ENCODE measurements at places on chromosomes 7 and 10.
A peak's percentile ranks its signal among the peaks of the same experiment; 100 is the strongest.

- no peak for DNase-seq
Measured at GRCh38 chr10:97171001-97171400, 14.8 kb downstream of the SLIT1 start.

DNA sequence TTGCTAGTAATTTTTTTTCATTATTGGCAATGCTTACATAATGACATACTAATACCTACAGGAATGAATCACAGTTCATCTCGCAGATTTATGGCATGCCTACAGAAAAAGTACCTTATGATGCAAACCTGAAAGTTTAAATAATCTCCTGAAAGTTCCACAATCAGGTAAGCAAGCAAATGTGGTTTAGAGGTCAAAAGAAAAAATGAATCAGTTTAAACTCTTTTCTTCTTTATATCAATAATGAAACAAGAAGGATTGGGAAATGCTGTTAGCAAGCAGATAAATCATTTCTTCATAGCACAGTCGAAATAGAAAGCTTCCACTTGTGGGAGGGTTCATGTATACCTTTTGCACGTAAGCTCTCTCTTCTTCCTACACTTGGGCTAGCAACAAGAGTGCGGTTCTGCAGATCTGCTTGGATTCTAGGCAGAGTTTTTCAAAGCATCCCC, 53.7 kb upstream of the MTPN start:
- DNase-seq: no peak

- DNase-seq: no peak
Measured at GRCh38 chr10:5488272-5489161, 10.9 kb downstream of the CALML5 start.

DNA sequence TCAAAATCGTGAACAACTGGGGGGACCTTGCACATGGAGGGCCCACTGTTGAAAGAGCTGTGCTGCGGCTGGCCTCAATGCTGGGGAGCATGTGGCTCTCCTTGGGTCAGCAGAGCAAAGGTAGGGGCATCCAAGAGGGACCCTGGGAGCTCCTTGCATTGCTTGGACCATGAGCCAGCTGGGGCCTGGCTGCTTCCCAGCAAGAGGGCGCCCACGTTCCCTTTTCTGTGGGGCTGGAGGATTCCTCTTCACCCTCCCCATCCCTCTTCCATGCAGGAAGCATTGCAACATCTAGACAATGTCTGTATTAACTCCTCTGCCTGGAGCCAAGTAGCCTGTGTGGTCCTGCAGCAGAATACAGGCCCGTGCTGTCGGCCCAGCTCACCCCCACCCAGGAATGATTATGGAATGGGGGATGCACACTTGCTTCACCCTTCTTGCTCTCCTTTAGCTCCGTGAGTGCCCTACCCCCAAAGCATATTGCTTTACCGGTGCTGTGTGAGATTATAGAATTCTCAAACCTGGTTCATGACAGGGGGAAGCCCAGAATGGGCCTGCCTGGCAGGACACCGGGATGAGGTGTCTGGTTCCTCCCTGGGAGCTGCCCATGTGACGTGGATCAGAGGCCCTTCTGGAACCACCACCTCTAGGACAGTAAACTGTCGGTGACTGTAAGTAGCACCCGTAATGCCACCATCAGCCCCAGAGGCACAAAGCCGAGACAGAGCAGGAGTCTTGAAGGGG, 61.9 kb downstream of the SYPL1 start:
- DNase-seq: no peak

- DNase-seq: no peak
Measured at GRCh38 chr7:94584113-94584512, 71.8 kb downstream of the SGCE start.

DNA sequence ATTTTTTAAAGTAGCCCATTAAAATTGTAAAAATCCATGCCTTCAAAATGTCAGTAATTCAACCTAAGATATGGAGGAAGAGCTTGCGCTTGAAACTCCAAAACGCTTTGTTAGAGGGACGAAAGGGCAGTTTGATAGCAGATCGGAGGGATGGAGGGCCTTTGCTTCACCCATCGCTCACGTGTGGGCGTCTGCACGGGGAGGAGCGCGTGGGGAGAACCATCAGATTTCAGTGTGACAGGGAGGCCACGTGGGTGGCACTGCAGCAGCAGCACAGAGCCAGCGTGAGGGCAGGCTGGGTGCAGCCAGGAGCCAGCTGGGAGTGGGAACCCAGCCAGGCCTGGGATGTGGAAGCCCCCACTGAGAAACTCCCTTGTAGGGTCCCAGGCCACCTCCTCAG, 325.5 kb downstream of the PAXIP1 start:
- DNase-seq: no peak

- no peak for DNase-seq
Measured at GRCh38 chr7:116689790-116690259, 17.8 kb downstream of the MET start.

GRCh38 chr10:84951616-84952015, 623.2 kb downstream of the CCSER2 start:
- no peak for DNase-seq

DNA sequence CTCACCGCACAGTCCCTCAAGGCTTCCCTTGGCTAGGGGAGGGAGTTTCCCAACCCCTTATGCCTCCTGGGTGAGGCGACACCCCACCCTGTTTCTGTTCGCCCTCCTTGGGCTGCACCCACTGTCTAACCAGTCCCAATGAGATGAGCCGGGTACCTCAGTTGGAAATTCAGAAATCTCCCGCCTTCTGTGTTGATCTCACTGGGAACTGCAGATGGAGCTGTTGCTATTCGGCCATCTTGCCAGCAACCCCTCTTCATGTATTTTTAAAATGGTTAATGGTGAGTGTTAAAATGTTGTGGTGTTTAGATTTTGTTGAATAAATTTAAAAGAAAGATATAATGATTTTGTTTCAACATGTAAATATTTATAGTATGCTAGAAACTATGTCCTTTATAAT, 22.0 kb downstream of the UMAD1 start:
- DNase-seq: no peak

DNA sequence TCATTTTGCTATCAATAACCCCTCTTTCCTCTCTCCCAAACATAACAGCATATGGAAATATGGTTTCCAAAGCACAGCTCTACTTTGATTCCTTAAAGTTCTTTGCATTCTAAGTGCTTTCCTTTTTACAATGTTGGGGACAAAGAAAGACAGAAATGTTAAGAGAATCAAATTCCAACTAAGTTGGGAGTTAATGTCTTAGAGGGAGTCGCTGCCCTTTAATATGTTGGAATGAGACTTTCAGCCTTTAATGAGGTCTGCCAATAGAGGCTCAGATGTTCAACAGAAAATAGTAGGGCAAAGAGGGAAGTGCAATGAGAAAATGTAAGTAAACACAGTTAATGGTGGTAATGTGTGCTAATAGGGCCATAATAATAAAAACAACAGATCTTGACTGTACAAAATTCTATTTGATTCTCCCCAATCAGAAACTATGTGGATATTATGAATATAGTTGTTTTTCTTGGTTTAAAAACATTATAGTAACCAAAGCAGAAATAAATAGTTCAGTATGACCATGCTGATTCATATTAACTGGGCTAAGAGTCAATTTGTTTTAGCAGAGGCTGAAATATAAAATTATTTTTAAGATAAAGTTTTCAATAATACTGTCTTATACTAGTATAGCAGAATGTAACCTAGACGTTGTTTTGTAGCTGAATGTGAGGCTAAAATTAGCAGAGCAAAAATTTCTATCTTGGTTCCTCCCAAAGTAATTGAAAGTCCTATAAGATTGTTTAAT, 10.3 kb downstream of the HYCC1 start:
- no peak for DNase-seq

DNA sequence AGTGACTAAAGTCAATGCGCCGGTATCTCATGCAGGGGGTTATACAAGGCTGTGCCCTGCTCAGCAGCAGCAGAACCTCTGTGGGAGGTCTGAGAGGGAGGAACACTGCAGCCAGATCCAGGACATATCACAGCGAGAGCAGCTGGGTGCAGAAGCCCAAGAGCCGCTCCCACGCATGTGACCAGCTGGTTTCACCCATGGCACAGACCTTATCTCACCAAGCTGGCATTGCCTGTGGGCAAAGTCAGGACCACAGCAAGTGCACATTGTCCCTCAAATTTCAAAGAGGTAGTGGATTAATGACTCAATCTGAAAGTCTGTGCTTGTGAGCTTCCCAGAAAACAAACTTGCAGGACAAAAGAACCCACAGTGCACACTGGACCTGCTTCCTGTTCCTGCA, 31.6 kb upstream of the AKR1C1 start:
- no peak for DNase-seq

DNA sequence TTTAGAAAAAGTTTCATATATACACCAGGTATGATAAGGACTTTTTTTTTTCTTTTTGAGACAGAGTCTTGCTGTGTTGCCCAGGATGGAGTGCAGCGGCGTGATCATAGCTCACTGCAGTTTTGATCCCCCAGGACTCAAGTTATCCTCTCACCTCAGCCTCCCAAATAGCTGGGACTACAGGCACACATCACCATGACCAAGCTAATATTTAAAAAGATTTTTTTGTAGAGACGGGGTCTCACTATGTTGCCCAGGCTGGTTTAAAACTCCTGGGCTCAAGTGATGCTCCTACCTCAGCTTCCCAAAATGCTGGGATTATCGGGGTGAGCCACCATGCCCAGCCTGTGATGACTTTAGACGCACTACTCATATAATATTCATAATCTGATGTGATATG, 2.2 kb upstream of the PRKCQ start:
- DNase-seq: no peak

GRCh38 chr7:93310346-93310745, 78.2 kb downstream of the VPS50 start:
- no peak for DNase-seq

GRCh38 chr7:120785095-120785494, 72.8 kb downstream of the TSPAN12 start:
- DNase-seq: no peak

DNA sequence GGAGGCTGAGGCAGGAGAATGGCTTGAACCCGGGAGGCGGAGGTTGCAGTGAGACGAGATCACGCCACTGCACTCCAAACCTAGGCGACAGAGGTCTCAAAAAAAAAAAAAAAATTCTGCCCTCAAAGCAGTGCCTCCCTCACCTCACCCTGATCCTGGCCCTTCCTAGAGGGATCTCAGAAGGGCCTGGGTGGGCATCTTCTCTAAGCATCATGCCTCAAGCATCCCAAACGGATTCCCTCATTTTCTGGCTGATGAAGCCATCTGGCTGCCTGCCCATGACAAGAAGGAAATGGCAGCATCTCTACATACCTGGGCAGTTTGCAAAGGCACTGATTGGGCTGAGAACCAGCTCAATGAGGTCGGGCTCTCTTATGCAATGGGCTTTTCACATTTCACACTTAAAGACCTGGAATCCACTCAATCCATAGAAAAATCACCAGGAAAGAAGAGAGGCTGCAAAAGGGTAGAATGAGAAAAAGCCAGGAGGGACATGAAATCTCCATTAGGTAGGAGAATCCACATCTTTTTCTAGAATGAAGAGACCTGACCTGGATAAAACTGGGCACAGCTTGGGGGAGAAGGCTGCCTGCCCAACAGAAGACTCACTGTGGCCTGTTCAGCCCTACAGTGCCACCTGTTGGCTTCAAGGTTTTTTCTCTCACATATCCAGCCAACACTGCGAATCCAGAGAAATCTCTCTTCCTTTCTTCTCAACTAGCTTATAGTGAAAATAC, 48.1 kb downstream of the PDLIM1 start:
- DNase-seq: peak; percentile 66

- no peak for DNase-seq
Measured at GRCh38 chr7:192701-193480, 520 bp downstream of the FAM20C start.

DNA sequence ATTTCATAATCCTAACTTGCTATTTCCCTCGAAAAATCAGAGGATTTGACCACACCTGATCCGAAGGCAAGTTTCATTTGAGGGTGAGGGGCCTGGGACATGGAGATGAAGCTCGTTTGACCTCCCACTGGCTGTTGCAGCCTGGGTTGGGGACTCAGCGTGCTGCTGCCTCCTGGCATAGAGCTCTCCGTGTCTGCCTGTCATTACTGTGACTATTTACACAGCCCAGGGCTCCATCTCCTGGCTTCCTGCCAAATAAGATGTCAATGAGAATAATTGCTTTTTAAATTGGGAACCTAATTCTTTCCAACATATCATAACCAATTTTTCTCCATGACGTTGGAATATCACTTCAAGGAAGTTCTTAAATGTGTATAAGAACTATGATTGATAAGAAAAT, 139.3 kb upstream of the COBL start:
- peak; percentile 23 for DNase-seq

DNA sequence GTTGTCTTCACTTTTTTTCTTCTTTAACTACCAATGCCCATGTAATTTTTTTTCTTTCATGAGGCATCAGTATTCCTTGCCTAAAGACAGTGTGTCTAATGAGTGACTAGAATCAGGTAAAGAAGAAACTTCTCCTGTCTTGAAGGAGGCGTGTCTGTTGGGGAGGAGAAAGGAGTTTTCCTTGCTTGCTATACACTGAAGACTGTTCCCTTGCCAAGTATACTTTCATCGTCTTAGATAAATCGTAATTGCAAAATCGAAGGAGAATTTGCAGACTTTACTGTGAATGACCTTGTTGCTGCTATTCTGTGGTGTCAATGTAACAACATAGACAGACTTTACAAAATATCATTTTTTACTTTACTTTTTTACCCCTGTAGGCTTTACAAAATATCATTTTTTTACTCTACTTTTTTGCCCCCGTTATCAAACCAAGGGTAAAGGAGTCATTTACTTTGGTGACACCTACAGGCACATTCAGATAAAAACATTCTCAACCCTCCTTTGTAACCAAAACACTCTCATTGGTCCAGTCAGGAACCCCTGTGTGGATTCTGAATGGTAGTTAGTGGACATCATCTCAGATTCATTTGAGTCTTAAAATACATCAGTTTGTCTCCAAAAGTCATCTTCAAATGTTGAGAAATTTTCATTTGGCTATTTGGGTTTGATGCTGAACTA, 232.4 kb downstream of the AHR start:
- DNase-seq: peak; percentile 38

- DNase-seq: peak; percentile 77
Measured at GRCh38 chr10:100370714-100371481, 23.9 kb downstream of the SCD start.
